ENCODE measurements at places on chromosomes 16 and 17. TPM values are rescaled to one million over a fixed set of nuclear protein-coding genes. Genes with fewer than 3 reads are reported as not detected.

Gene ADAP2
- 2.8 TPM for total RNA-seq

Gene RASL10B
- total RNA-seq, result 0.18 TPM

Gene TGFB1I1
- total RNA-seq, result 54.3 TPM

Gene NTN3
- not detected for total RNA-seq

Gene C1QL1
- 15.9 TPM for total RNA-seq

Gene TBX4
- total RNA-seq, result 0.38 TPM

Gene RAB40B
- total RNA-seq, result 15.2 TPM

Gene UBE2O
- 33.1 TPM for total RNA-seq

Gene AKAP10
- 29.7 TPM for total RNA-seq
